Dermis blood vessel endothelial cell (primary cell): ENCODE measurements at places on chromosomes 7 and 10. TPM values are rescaled to one million over a fixed set of nuclear protein-coding genes. Genes with fewer than 3 reads are reported as not detected.

Gene GPR15LG
- 0.47 TPM in 1 of 2 replicates, not detected in the other for total RNA-seq

Gene SSC4D
- 0.68 and 0.98 TPM in 2 replicates for total RNA-seq

DNA sequence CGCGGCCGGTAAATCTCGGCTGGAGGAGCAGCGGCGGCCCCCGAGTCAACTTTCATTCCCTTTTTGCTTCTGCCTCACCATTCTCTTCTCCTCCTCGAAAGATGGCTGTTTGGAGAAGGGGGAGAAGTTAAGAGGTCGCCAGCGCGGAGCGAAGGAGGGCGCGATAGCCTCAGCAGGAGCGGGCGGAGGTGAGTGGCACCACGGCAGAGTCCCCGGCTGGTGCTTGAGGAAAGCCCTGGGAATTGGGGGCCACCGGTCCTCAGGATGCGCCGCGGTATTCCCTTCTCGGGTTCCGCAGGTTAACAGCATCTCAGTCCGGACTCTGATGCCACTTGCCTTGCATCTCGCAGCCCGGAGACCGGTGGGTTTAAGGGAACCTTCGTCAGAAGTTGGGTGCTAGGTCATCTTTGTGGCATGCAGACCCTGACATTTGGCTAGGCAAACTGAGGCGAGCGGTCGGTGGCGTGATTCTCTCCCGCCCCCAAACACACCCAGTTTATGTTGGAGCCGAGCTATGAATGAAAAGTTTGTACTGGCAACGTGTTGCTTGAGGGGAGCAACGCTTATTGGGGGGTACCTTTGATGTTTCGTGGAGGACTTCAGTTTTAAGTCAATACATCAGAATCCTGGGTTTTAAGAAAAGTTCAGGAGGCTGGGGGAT, 59.5 kb upstream of the PRPS1L1 start:
- DNase-seq, result peak; percentile 26

GRCh38 chr7:112238852-112239610, 32.5 kb downstream of the ZNF277 start:
- DNase-seq, result no peak
